ENCODE measurements at places on chromosomes 6 and 20.

DNA sequence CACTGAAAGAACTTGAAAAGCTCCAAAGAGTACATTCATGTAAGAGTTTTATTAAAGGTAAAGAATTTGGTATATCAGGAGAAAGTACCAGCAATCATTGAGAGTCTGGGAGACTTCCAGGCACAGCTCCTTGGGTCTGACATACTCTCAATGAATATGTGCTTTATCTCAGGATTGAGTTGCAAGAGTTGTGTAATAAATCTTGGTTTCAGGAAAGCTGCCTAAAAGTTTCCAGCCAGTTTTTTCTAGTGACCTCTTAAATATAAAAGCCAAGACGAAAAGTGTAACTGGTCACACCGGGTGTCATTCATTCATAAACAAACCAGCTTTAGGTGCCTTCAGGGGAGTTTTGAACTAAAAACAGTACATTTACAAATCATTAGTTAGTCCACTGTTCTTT, 21.6 kb upstream of the GJA1 start:
- no peak for DNase-seq

DNA sequence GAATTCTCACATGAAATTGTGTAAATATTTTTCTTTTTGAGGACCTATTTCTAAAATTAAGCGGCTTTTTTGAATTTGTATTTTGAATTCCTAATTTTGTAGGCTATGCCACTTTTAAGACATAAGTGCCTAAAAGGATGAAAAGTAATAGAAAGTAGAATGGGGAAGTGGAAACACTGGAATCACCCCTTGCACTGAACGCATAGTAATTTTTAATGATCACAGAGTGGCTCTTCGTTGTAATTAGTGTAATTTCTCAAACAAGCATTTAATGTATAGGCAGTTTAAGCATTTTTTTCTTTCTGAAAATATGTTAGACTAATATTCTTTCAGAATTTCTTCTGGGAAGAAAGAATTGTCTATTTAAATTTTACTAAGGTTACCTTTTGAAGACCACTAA, 73.2 kb downstream of the ARID1B start:
- DNase-seq = no peak

DNA sequence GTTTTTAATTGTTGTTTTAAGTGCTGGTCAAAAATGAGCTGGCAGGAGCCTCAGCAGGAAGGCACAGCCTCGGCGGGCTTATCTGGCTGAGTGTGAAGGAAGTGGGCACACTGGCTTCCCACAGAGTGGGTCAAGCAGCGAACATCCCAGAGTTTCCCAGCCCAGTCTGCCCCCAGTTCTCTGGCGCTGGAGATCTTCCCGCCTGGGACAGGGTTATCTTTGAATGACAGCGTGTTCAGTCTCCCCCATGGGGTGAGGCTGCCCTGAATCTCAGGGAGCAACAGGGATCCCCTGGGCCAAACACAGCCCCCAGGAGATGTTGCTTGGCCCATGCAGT, 122.2 kb upstream of the PTPN1 start:
- DNase-seq = no peak

DNA sequence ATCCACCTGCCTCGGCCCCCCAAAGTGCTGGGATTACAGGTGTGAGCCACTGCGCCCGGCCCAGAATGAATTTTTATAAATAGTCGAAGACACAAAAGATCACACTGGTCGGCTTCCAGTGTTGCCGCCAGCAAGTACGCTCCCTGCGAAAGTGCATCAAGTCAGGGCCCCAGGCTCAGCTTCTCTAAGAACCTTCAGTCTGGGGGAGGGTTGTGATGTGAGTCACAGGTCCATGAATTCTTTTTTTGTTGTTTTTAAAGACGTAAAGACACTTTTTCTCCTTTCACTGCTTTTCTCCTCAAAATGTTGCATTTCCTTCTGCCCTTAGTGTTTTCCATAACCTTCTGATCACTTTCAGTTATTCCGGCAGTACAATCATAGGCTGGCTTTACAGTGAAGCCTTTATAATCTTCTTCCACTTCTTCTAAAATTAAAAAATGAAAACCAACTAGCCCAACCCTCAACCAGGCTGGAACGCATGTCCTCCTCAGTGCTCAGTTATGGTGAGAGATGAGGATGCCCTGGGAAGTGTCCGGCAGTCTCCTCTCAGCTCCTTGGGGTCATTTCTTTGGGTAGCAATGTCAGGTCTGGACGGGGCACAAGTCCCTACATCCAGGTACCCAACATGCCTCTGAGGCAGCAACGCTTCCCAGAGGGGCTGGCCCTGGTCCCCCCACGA, 66.6 kb downstream of the CSE1L start:
- DNase-seq = peak; percentile 36

- DNase-seq = no peak
These were observed 4.4 kb downstream of the SMLR1 start for GRCh38 chr6:130831607-130832006.

DNA sequence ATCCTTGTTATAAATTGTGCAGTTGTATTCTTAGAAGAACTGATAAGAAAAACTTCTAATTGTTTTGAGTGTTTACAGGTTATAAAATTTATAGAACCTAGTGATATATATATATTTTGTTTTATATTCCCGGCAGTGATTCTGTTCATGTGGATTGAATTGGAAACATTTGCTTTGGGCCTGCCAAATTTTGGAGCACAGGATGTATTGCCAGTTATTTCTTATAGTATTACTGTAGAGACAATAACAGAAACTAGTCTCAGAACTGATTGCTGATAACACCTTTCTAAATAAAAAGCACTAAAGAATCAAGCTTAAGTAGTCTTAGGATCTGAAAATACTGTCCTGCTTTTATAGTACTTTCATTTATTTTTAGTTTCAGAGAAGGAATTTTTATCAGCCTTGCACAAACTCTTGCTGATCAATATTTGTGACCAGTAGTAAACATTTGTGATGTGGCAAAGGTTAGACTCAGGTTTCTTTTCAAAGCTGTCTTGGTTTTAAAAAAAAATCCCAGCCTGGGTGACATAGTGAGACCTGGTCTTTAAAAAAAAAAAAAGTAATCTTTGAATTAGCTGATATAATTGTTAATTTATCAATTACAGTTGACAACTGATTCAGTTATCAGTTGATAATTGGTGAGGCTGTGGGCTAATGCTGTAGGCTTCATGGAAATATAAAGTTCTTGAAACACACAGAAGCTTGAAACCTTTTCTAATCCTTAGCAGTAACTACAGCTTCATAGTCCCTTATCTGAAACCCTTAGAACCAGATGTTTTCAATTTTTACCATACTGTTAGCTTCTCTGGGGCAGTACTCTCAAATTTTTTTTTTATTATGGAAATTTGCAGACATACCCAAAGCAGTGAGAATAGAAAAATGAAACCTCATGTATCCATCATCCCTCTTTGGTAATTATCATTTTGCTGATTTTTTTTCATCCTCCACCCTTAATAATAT, 42.4 kb downstream of the RNGTT start:
- DNase-seq = peak; percentile 6

DNA sequence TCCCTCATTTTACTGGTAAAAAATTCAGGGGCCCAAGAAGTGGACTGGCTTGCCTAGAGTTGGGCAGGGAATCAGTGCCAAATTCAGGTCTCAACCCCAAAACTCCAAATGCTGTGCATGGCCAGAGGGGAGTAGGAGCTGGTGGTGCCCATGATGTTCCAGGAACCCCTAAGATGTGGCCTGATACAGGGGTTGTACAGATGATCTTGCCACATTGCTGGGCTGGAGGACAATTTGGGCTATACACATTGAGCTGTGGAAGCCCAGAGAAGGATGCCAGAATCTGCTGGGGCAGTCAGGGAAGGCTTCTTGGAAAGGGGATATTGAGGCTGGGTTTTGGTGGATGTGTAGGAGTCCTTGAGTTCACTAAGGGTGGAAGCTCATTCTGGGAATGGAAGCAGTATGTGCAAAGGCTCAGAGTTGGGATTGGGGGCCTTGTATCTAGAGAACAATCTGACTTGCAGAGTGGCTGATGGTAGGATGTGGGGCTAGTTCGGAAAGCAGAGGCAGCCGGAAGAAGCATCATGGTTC, 38.0 kb upstream of the APCDD1L start:
- no peak for DNase-seq

- peak; percentile 77 for DNase-seq
These were observed at the start of gene VGLL2 for GRCh38 chr6:117265410-117266256. Gene VGLL2, plus strand, starts transcription at chr6:117265558. Its CDS starts 206 bp downstream, at chr6:117265764.

DNA sequence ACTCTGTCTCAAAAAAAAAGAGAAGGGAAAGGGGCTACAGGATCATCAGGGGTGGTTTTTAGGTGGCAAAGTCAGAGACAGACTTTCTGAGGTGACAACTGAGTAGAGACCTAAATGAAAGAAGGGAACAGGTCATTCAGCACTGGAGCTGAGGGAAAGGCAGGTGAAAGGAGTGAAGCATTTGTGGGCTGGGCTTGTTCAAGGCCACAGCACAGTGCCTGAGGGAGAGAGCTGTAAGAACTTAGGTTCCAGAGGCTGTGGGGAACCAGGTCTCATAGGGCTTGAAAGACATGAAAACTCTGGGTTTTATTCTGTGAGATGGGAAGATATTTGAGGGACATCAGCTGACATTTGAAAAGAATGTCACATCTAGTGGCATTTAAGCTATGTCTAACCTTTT, 20.8 kb downstream of the KATNA1 start:
- DNase-seq = no peak

GRCh38 chr6:11366934-11367637, 134.6 kb upstream of the NEDD9 start:
- DNase-seq = peak; percentile 32

DNA sequence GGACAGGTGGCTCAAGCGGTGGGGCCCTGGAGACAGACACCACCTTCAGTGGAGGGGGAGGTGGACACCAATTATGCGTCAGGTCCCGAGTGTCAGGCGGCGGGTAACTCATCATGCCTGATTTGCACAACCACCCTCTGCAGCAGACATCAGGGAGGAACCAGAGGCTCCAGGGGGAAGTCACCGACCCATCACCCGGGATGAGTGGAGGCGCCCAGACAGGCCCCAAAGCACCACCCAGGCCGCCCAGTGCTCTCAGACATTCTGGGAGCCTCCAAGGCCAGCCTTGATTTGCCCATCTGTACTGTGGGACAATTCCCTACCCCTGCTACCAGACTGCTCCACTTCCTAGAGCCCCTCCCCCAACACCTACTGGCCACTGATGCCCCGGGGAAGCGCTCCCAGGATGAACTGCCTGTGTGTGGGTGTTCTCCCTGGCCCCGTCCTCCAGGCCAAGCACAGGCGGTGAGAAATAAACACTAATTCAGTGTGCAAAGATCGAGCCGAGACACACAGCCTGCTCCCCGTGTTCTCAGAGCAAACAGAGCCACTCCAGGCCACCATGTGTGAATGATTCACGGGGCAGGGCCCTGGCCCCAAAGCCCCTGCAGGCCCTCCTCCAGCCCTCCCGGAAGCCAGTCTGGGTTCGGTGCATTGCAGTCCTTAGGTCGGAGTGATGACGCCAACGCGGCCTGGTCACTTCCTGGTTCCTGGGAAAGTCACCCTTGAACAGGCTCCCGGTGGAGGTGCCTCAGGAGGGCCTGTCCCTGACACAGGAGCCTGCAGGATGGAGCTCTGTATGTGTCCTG, 107.2 kb downstream of the ASXL1 start:
- DNase-seq = peak; percentile 40

GRCh38 chr6:138404666-138405337, 779 bp downstream of the HEBP2 start:
- DNase-seq = peak; percentile 51

GRCh38 chr6:159953091-159953601, 15.7 kb upstream of the IGF2R start:
- DNase-seq = peak; percentile 67

DNA sequence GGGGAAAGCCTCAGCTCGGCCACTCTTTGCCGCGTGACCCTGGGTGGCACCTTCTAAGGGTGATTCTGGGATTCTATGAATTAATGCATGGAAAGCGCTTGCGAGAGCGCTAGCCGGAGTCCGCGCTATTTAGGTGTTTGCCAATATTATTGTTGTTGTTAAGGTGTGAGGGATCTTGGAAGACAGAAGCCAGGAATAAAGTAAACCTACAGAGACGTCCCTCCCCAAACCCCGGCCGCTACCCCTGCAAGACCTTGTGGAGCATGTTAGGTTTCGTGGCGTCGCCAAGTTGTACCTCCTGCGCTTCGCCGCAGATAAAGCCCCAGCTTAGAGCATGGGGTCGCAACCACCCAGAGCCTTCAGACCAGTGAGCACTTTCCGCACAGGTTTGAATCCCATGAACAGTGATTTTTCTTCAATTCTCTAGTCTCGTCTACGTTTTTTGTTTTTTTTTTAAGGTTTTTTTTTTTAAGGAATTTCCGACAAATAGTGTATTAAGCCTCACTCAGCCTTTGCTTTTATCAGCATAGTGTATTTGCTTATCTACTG, 16.9 kb upstream of the ZSCAN9 start:
- peak; percentile 10 for DNase-seq

DNA sequence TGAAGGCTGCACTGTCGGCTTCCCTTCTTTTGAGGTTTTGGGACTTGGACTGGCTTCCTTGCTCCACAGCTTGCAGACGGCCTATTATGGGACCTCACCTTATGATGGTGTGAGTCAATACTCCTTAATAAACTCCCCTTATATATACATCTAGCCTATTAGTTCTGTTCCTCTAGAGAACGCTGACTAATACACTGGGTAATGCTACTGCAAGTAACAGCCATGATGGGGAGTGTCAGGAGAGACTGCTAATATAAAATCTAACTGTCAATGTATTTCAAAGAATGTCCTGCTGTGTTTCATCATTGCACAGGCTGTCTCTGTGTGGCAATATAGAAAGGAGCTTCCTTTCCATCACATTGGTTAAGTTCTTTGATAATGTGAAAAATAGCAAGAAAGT, 57.7 kb upstream of the UST start:
- no peak for DNase-seq

GRCh38 chr20:20405623-20406022, 37.7 kb downstream of the INSM1 start:
- no peak for DNase-seq

DNA sequence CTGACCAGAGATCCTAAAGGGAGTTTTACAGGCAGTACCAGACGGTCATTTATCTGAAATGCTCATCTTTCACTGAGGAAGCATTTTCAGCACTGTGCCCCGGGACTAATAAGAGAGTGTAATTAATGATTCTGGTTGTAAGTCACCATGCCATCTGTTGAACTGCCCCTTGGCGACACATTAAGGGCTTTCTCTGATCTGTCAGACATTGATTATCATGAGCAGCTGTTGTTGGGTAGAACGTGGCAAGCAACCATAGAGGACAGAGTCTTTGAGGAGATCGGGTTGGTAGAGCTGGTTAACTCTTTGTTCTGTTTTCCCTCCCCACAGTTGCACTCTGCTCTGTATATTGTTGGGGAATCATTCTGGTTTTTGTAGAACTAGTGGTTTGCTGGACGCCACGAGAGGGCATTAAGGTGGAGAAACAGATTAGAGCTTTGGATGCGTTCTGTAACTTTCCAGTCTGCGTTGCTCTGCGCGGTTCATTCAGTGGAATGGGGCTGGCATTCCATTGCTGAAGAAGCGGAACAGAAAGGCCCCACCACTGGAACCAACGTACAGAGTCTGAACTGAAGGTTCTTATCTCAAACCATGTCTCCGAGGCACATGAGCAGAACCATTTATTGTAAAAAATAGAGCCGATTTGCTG, 34.3 kb downstream of the RPRD1B start:
- no peak for DNase-seq

- peak; percentile 79 for DNase-seq
These were observed 70.2 kb downstream of the CEP57L1 start for GRCh38 chr6:109165392-109165974.

GRCh38 chr6:105804424-105804823, 281.7 kb upstream of the PRDM1 start:
- peak; percentile 85 for DNase-seq
